CD4-positive, alpha-beta T cell (primary cell): ENCODE measurements at places on chromosomes 1 and 21.
A peak's percentile ranks its signal among the peaks of the same experiment; 100 is the strongest.

DNA sequence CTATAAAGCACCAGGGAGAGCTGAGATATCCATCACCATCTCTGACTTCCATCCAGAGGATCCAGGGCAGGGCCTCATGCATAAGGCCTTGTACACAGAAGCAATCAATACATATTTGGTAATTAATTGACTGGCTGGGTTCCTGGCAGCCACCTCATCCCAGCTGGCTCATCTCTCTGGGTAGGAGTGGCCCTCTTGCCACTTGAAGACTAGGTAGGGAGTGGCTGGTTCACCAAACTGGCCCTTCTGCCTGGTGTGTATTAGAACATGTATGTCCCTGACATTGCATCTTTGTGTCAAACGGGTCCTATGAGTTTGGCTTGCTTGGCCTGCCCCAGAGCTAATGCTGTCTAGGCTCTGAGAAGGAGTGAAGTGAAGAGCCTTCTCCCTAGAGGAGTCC, 11.8 kb downstream of the NUAK2 start:
- DNase-seq, result no peak

- no peak for DNase-seq
Observed at GRCh38 chr21:35426469-35426868, 377.4 kb upstream of the RUNX1 start.

- no peak for DNase-seq
Observed at GRCh38 chr1:65360648-65361047, 51.3 kb downstream of the DNAJC6 start.

- DNase-seq, result no peak
Observed at GRCh38 chr1:72524021-72524420, 241.7 kb upstream of the NEGR1 start.

DNA sequence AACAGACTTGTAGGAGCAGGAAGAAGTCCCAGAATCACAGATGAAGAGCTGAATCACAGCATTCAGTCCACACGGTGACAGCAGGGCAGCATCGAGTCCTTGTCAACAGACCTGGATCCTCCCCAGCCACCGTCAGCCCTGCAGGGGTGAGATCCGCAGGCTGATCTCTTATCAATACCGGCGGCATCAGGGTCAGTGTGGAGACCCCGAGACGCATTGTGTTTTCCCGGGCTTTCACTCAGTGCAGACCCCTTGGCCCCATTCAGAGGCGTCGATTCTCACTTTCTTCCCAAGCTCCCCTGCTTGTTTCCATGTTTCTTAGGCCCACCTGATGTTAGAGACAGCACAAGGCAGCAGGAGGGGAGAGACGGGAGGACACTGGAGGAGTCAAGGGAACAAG, 609.6 kb downstream of the PTPRU start:
- DNase-seq, result no peak

GRCh38 chr1:212607913-212608391, 609 bp upstream of the ATF3 start:
- DNase-seq, result no peak

DNA sequence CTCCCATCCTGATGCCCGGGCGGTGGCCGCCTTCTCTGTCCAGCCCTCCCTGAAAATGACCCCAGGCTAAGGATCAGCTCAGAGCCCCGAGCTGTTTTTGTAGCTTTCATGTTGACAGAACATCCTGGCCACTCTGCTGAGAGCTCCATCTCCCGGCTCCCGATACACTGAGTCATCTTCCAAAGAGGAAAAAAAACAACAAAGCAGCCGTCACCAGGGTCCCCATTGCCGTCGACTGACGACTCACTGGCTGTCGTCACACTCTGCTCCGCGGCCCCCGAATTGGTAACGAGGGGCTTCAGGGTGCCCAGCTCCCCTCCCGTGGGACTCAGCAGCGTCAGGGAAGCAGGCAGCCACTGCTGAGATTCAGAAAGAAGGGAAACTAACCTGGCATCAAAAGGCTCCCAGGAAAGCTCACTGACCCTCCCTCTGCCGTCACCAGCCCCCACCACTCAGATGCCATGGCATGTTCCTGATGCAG, 67.2 kb downstream of the CD46 start:
- no peak for DNase-seq

DNA sequence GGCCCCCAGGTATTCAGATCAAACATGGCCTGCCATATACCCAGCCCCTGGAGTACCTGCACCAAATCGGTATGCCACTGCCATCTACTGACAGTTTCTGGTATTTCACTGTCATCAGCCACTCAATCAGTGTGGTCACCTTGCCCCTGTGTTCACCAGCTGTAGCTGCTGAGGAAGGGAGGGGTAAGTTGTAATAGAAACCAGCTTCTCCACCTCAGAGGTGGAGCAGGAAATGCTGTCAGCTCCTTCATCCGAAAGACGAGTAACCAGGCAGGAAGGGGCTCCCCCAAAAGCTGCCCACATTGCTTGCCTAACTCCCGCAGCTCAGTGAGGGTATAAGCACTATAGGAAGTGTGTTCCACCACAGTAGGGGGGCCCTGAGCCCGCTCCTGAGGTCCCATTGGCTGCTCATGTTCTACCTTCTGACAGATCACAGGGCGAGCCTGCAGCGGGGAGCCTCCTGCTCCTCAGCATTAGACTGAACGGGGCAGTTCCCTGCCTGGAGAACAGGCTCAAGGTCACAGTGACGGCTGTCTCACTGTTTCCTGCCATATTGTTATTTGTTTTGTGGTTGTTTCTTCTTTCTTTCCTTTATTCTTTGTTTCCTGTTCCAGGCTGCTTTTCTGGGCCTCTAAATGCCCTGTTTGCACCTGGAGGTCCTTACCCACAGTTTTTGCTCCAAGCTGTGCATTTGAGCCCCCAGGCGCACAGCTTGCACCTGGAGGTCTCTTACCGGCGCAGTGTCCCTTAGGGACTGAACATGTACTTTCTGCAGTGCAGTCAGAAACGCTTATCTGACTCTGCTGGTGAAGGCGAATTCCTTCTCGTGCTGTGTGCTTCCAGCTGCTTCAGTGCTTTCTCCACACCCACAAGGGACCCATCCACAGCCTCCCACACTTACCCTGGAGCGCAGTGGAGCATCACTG, 1638.3 kb downstream of the MRPL39 start:
- peak; percentile 64 for DNase-seq

- DNase-seq, result no peak
Observed at GRCh38 chr1:61581251-61581650, 143.7 kb downstream of the TM2D1 start.

DNA sequence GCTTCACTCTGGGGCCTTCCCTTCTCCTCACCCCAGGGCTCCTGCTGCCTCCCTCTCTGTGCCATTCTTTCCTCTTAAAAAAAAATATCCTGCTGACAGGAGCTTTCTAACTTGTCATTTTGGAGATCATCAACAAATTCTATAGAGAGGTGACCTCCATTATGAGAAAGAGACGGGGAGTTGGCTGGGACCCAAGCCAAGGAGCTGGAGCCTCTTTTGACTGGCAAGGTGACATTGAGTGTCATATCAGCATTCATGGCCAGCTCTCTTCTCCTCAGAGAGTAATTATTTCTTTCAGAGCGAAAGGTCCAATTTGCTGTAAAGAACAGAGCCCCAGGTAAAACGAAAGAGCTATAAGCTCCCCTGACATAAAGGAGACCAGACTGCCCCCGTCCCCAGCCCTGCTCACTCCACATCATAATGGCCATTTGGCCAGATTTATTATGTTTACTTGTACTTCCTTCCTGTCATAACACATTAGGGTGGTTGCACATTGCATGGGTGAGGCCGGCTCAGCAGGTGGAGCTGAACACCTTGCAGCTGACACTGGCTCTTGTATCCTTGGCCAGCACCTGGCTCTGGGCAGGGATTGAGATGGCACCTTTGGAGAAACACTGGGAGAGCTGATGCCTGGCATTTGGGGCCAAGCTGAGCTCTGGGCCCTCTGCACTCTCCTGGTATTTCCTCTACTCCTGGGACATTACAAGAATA, 404.0 kb upstream of the VAMP3 start:
- DNase-seq, result no peak

DNA sequence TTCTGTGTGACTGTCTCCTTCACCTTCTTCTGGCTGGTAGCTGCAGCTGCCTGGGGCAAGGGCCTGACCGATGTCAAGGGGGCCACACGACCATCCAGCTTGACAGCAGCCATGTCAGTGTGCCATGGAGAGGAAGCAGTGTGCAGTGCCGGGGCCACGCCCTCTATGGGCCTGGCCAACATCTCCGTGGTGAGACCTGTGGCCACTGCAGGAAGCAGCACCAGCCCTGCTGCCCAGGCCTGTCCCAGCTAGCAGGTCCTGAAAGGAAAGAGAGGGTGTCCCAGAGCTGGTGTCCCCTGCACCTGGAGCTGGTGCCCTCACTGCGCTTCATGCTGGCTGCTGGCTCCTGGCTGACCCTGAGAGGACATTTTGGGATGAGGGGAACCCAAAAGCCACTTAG, 5.9 kb upstream of the ATXN7L2 start:
- DNase-seq, result no peak

GRCh38 chr1:241074507-241074906, 282.5 kb downstream of the RGS7 start:
- no peak for DNase-seq

- DNase-seq, result no peak
Observed at GRCh38 chr21:44710294-44710665, 1.1 kb downstream of the TSPEAR start.

DNA sequence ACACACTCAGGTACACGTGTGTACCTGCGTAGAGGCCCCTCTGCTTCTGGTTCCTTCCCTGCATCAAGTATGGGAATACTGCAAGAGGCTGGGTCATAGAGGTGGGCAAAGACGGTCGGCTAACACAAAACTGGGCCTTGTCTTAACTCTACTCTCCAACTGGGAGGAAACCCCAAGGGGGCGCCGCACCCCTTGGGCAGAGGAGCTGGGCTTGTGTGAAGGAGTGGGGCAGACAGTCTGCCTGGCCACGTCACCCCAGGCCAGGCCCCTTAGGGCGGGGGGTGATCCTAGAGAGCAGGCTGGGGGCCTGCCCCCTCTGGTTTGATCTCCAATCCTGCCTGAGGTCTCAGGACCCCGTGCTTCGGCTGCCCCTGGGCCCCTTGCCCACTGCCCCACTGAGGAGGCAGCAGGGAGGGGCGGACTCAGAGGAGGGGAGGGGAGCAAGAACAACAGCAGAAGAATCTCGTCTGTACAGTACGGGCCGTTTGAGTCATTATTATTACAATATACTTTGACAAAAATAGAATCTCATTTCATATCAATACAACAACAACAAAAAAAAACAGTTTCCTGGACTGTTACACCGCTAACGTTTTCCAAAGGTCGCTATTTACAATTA, 34.7 kb downstream of the MEF2D start:
- DNase-seq, result no peak

GRCh38 chr1:237681210-237681609, 209.5 kb downstream of the ZP4 start:
- DNase-seq, result no peak

DNA sequence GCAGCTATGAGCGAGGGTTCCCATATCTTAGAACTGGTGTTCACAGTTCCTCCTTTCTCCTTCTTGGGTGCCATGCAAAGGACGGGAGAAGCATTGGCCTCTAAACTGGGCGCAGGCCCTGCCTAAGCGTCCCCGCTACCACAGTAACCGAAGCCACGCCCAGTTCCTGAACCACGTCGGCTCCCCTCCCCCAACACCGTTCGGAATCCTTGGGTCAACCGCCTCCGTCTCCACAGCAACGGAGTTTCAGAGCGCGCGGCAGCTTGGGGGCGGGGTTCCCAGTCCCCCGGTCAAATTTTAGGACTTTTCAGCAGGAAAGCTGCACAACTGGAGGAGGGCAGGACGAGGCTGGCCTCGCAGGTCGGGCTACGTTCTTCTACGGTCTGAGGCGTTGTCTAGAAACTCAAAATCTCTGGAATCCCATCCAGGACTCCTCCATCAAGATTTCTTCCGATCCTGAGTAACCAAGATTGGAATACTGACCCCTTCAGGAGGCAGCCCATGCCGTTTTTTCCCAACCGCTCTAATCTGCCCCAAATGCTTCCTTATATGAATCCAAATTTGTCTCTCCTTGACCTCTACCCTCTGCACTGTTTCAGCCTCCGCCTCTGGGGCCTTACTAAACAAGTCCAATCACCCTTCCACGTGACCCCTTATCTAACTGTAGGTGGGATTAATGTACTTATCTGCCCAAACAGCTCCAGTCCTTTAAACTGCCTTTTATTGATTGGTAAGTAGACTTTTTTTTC, at the start of gene SPAG17:
Gene SPAG17 (minus strand): TSS at position 145 of the 749 bp plus-strand sequence. CDS start 71 bp downstream, at position 74.
- no peak for DNase-seq

- DNase-seq, result no peak
Observed at GRCh38 chr1:116429821-116430374, 56.9 kb downstream of the ATP1A1 start.

GRCh38 chr1:117581391-117581943, 24.4 kb upstream of the TENT5C start:
- DNase-seq, result no peak

DNA sequence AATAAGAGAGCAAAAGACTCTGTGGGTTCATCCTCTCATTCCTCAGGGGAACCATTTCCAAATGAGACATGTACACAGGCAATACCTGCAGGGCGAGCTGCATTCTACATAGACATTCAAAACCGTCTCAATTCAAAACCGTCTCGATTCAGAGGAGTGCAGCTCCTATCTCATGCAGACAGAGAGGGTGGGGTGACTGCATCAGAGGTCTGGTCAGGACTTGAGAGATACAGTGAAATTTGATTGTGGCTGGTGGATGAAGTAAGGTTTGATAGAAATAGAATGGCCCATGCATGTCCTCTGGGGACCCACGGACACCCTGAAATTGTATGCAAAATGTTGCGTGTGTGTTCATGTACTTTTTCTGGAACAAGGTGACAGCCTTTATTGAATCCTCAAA, 27.3 kb downstream of the TEX35 start:
- DNase-seq, result no peak

GRCh38 chr1:81800695-81801650, at the start of gene ADGRL2:
TSS of gene ADGRL2 (plus strand) at chr1:81800934. CDS start at chr1:81836985, 36,051 bp downstream.
- DNase-seq, result no peak

- no peak for DNase-seq
Observed at GRCh38 chr1:15334995-15335394, 74.7 kb upstream of the EFHD2 start.

GRCh38 chr21:26850116-26850643, 5.0 kb upstream of the ADAMTS1 start:
- DNase-seq, result no peak

DNA sequence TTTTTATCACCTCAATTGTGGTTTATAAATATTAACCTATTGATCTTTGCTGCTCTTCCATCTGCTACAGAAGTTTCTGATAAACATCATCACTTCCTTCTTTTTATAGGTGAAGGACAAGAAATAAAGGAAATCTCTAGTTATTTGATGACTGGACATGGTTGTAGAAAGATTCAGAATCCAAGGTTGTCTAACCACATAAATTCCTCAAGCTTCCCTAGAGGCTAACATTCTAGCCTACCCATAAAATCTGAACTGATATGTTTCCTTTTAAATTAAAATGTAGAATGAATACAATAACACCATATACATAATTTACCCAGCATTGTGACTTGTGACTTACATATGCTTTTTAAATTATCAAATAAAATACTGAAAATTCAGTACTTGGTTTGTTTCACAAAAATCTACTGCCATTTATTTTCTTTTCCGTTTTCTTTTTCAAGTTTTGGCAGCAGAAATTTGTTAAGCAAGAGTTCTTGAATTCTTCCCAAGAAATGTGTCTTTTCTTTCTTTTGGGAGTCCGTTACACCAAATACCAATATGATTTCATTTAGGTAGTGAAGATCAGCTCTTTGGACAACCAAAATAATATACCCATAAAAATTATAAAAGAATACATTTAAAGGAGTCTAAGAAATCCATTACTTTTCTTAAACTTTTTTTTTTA, 513.2 kb upstream of the ADGRL2 start:
- DNase-seq, result no peak
